ENCODE measurements at places on chromosomes 12 and 14.

DNA sequence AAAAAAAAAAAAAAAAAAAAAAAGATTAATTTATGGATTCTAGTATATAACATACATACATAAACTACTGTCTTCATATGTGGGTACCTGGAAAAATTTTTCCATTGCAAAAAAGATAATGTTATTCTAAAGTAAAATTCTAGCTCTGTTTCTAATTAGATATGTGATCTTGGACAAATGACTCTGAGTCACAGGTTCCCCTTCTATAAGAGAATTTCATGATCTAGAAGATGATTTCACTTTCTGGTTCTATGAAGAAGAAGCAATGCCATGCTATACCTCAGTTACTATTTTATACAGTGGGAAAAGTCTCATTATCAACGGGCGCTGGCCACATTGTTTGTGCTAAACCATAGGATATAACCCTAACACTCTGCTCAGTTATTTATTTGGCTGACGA is 351.3 kb downstream of the ZFP36L1 start:
- DNase-seq, result no peak

DNA sequence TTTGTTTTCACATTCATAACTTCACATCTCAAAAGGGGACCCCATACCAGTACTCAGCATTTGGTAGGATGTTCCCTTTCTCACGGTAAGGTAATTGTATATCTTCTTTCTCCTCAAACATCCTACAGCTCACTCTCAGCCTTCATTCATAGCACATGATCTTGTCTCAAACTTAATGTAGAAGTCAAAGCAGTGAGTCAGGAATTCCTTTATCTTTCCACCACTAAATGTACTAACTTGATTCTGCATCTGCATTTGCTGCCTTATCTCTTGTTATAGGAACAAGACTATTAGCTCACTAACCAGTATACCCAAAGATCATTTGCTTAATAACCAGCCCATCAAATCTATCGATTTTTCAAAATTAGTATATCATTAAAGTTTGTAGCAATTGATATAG is 22.9 kb downstream of the CPSF2 start:
- no peak for DNase-seq

DNA sequence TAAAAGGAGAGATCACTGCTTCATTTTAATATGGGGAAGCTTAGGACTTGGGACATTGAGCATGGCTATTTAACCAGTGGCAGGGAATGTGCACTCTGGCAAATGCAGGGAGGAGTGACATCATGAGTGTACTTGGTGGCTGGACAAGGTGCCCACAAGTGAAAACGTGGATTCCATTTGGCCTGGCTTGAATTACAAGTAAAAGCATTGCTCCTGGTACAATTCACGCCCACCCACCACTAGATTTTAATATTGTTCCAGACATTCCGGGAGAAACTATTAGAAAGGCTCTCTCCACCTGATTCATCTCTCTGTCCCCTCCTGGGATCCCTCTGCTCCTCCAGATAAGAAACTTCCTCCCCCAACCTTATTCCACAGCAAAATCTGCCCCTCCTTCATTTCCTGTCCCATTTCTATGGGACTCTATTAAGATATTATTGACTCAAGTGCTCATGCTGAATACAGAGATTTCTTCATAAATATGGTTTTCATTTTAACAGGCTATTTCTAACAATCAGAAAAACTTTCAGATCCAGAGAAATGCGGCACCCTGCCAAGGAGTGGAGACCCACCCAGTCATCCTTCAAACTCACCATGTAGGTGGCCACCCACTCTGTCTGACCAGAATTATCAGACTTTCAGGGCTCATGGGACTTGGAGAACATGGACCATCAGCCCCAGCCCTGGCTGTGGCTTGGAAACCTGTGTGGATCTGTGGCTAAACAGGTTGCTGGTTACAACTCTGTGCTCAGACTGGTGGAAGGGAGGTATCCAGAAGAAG is 43.2 kb downstream of the SSPN start:
- DNase-seq, result no peak

DNA sequence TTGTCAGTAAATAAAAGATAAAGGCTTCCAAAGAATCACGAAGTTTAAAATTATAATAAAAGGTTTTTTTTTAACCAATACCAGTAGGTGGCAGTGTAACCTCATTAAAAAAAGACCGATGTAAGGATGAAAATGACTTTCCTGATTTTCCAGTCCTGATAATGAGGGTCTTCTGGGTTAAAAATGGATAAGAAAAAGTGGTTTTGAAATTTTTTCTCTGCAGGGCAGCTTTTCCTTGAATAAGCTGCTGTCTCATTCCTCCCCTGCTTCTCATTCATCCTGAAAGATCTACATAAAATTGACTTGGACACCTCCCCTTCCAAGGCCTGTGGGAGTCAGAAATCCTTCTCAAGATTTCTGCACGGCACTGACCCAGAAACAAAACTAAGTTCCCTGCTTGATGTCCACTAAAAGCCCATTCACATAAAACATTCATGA is 58.9 kb upstream of the FBXO33 start:
- no peak for DNase-seq

- no peak for DNase-seq
Measured at GRCh38 chr12:50261654-50262053, 21.7 kb downstream of the LIMA1 start.

DNA sequence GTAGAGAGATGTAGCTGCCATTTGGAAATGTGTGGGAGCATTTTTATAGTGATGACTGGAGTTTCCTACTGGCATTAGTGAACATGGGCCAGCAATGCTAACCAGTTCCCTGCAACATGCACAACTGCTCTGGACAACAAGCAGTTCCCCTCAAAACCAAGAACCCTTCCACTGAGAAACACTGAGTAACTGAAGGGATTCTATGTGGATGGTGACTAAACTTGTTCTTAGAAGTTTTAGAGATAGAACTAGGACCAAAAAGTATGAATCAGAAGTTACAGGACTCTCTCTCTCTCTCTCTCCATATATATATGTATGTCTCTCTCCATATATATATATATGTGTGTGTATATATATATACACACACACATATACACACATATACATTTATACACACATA is 7.9 kb downstream of the SERPINA10 start:
- no peak for DNase-seq

DNA sequence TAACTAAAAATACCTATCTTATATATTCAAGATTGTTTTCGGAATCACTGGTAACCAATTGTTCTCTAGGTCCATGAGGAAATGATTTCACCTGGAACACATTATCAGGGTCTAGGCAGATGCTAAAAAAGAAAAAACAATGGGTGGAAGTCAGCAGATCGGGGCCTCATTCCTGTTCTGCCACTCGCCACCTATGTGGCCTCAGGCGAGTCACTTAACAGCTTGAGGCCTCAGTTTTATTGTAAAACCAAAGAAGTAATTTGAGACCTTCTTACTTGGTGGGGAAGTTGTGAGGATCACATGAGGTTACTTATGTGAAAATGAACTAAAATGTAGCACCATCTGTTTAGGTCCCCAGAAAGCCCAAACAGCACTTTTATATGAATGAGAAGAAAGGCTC is 6.2 kb upstream of the RNASE10 start:
- no peak for DNase-seq

DNA sequence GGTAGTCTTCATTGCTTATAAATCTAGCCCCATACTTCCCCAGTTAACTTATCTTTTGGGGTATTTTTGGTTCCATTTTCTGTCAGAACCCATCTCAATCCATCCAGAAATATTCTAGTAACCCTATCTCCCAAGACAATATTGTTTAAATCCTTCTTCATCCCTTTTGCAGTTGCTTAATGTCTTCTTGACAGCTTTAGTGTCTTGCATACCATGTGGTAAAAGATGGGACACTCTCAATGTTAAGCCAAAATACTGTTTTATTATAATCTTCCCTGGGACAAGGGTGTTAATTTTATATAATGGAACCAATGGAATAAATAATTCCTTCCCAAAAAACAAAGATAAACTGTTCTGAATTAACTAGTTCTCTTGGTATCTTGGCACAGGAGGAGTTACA is 450.2 kb downstream of the CCER1 start:
- DNase-seq, result no peak

GRCh38 chr14:68753690-68754089 is 39.2 kb downstream of the ZFP36L1 start:
- DNase-seq, result no peak

- DNase-seq, result no peak
Measured at GRCh38 chr12:76555231-76555767, 4.3 kb downstream of the OSBPL8 start.

DNA sequence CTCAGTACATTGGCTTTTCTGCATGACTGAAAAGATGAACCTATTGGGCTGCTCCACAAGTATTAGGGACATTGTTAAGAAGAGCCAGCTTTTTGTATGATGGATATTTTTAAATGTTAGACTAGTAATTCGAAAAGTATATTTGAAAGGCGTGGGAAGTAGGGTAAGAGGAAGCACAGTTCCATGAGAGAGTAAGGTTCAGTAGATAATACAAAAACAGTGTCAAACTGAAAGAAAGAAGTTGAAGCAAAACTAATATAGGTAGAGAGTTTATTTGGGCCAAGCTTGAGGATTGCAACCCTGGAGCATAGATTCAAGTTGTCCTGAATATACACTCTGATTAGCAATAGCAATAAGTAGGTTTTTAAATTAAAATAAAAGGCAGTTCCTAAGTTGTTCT is 193.9 kb downstream of the RASSF9 start:
- DNase-seq, result no peak

GRCh38 chr14:104743461-104744380 is 9.2 kb upstream of the SIVA1 start:
- DNase-seq, result no peak

DNA sequence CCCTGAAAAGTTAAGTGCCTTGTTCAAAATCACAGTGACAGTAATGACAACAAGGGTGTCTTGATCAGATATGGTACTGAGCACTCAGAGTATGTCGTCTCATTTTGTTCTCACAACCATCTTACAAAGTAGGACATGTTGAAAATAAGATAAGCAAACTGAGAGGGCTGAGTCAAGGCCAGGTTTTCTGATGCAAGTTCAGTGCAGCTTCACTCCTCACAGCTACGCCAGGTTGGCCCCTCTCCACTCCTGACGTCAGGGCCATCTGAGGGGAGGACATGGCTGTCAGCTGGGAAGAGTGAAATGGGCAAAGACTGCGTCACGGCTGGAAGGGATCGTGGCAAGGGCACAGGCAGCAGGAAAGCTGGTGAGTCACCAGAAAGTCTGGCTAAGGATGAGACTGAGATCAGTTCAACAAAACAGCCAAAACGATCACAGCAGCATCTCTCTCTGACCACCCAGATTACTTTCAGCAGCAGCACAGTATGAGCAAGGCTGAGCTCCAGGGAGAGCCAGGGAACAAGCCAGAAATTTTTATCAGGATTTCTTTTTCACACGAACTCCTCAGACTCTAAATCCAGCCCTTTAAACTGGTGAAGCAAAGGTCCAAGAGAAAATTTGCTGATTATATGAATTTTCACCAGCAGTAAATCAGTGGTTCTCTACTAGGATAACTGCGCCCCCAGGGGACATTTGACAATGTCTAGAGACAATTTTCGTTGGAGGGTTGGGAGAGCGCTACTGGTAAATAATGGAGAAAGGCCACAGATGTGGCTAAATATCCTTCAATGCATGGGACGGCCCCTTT is 297.9 kb upstream of the AMIGO2 start:
- no peak for DNase-seq

DNA sequence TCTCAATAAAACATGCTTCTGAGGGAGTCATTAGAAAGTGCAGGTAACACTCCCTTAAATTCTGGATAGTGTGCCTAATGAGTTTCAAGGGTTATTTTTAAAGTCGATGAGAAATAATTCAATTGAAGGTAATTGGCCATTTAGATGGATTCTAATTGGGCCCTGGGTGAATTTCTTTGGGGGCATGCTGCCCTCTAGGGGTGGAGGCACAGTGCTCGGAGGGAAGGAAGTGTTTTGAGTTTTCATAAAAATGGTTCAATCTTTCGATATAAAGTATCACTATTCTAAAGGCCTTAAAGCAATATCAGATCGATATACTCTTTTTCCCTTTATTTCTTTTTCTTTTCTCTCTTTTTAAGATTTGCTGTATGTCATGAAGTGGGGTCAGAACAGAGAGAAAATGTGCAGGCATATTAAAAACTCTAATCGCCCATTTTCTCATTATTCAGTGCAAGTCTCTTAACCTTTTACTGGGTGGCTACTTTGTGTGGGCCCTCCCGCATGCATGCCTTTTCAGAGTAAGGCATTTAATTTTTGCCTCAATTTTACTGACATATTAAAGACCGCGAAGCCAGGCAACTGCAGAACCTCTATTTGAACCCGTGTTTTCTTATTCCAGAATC is 25.5 kb downstream of the NKX2-8 start:
- DNase-seq, result no peak

Measured in GM12892 (cell line).